ENCODE measurements at places on chromosomes 16 and 17. TPM values are rescaled to one million over a fixed set of nuclear protein-coding genes. Genes with fewer than 3 reads are reported as not detected.
A peak's percentile ranks its signal among the peaks of the same experiment; 100 is the strongest.

- no peak for DNase-seq
Observed at GRCh38 chr16:56477096-56477878, 25.9 kb downstream of the OGFOD1 start.

- no peak for DNase-seq
Observed at GRCh38 chr17:50218771-50219315, 17.4 kb upstream of the COL1A1 start.

- DNase-seq: no peak
Observed at GRCh38 chr17:74875155-74875976, 2.6 kb upstream of the FDXR start.

GRCh38 chr16:83343935-83344366 is 463.8 kb upstream of the HSBP1 start:
- DNase-seq: no peak

DNA sequence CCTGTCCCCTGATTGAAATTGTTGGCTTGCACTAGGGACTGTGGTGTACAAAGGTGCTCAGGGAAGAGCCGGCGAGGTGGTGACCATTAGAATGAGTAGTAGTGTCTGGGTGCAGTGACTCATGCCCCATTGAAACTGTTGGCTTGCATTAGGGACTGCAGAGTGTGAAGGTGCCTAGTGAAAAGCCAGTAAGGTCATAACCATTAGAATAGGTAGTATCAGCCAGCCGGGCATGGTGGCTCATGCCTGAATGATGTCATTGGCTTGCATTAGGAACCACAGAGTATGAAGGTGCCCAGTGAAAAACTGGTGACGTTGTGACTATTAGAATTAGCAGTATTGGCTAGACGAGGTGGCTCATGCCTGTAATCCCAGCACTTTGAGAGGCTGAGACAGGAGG is 78.9 kb downstream of the ABCC6 start:
- no peak for DNase-seq

DNA sequence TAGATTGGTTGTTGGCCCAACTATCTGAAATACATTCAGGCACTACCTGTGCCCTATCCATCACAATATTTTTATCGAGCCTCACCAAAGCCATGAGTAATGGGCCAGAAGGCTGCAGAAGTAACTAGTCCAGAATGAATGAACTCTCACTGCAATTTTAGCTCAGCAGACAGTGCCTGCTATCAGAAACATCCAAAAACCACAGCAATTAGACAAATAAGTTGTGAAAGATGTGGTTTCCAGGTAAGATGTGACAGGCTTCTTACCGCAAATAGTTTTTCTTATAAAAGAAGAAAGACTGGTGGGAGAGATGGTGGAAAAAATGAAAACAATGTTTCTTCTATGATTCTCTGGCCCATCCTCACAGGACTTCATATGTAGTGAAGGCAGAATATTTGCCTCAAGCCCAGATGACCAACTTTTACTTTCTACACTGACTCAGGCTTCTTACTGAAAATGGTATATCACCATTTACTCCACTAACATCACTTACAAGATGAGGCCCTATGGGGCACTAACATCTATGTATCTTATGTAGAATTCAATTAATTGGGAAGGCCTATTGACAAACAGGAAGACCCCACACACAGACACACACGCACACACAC is 9.8 kb upstream of the RFFL start:
- no peak for DNase-seq

DNA sequence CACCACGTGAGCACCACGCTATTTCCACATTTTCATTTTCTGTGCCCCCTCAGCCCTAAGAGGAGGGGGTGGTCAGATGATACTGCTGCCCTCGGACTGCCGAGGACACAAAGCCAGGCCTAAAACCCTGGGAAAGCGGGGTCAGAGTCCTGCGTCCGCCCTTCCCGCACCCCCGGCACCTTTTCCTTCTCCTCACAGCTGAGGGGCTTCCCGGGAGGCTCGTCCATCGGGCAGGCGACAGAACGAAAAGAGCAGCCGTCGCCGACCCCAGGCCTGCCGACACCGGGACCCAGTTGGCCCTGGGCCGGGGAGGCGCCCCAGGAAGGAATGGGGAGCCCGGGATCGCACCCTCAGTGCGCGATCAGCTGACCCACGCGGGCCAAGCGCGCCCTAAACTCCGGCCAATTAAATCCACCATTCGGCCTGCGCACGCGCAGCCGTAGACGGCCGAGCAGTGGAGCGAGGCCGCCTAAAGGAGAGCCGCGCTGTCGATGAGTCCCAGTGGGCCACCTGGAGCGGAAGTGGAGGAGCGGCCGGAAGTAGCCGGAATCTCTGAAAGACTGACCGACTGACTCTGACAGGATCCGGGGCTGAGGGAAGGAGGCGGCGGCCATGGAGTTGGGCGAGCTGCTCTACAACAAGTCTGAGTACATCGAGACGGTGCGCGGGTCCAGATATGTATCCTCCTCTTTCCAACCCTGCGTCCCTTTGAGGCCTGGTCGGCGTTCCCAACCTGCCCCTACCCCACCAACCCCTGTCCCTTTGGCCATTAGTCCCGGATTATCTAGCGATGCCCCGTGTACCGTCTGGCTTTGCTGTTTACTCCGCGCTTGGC is at the start of the genes DCTN5 and PALB2:
Gene DCTN5, plus strand, starts transcription at position 536 of the 835 bp plus-strand sequence. Its CDS starts 77 bp downstream, at position 613.
Gene PALB2, minus strand, starts transcription at position 380 of the 835 bp plus-strand sequence. Its CDS starts 153 bp downstream, at position 227.
- peak; percentile 88 for DNase-seq

DNA sequence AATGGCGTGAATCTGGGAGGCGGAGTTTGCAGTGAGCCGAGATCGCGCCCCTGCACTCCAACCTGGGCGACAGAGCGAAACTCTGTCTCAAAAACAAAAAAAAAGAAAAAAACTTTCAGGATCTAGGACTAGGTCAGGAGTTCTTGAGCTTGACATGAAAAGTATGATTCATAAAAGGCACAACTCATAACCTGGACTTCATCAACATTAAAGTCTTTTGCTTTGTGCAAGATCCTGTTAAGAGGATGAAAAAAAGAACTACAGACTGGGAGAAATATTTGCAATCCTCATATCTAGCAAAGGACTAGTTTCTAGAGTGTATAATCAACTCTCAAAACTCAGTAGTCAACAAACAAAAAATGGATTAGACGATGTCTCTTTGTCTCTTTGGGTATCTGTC is 40.0 kb downstream of the TBC1D16 start:
- no peak for DNase-seq

DNA sequence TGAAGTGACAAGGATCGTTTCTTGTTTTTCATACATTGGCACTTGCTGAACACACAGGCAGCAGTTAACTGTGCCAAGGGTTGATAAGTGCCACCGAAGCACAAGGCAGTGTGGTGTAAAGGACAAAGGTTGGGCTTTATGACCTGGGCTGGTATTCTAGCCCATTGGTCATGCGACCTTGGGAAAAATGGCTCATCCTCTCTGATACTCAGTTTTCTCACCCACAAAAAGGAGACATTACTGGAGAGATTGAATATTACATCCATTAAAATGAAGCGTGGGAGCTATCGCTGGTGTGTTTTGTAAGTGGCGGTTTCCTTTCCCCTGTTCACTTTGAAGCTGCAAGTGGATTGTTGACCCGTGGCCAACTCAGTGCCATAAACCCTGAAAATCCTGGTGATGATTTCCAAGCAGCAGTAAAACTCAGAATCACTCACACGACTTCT is 216.9 kb downstream of the HAPSTR1 start:
- DNase-seq: no peak

DNA sequence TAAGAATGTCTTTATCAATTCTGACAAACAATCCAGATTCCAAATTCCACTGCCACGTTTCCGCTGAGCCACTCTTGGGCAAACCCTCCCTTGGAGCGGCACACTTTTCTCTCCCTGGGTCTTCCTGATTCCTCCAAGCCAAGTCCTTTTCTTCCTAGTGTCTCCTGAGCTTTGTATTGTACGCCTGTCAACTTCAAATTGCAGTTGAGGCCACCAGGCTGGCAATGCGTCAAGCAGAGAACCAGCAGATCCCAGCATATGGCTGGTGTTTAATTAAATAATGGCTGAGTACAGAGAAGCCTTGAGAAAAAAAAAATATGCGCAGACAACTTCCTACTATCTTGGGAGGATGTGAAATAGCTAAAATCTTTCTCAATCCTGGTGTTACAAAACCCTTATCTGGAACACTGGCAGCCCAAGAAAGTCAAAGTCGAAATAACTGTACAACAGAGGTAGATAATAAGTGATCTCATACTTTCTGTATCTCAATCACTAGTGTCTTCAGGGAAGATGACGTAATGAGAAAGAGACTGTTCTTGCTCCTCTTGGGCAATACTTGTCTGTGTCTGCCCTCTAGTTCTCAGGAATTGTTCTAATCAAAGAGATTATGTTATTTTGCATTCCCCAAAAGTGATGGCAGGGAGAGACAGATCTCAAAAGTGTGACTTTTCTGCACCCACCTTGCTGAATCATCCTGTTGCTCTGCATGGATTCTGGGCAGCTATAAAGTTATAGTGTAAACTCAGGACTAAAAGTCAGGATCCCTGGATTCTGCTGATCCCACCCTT is 15.0 kb downstream of the SMIM36 start:
- no peak for DNase-seq

DNA sequence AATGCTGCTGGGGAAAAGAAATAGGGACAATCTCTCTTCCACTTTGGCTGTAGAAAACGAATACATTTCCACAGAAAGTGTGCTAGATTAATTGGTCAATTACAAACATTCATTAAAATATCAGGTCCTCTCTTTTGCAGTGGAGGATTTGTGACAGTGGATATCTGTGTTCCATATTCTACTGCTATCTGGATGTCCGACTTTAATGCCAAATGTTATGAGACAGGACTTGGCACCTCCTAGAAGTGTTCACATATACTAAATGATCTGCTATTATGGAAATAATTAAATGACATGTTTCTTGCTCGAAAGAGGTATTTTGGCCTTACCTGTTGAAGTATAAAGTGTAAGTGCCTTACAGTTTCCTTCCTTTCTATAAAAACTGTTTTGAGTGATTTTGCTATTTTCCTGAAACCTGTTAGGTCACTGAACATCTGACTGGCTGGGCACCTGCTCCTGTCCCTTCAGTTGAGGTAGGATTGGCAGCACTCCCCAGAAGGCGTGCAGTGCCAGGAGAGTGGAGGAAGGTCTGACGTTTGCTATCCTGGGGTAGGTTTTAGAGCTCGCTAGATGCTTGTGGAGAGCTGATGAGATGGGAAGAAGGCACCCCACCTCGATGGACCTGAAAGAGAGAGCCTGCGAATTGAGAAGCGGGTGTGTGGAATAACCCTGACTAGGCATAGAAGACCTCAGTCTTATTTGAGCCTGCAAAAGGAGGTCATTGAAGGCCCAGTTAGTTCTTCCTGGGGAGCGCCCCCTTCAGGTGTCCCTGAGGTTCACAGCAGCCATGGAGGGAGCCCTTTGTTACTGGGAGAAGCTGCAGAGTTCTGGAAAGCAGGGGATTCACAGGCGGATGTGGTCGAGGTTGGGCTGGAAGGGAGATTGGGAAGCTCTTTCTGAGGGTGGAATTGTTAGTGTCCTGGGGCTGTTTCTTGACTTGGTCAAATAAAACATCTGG is 159.4 kb upstream of the ZNF267 start:
- DNase-seq: no peak

DNA sequence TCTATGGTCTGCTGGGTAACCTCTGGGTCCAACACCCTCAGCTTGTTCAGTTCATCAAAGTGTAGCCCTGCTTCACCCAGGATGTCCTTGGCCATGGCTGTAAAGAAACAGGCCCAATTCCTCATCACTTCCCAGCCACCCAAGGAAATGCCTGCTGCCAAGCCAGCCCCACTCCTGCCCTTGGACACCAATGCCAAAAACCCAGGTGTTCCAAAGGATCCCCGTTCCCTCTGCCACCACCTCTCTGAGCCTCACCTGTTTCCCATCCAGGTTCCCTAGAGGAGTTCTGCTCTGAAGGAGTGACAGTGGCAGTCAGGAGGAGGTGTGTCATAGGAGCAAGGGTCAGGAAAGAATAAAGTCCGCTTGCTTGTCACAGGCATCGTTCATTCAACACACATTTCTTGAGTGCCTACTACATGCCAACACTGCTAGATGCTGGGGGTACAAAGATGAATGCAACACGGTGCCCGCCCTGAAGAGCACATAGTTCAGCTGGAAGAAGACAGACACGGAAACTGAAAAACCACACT is 3.3 kb downstream of the IFT20 start:
- no peak for DNase-seq

DNA sequence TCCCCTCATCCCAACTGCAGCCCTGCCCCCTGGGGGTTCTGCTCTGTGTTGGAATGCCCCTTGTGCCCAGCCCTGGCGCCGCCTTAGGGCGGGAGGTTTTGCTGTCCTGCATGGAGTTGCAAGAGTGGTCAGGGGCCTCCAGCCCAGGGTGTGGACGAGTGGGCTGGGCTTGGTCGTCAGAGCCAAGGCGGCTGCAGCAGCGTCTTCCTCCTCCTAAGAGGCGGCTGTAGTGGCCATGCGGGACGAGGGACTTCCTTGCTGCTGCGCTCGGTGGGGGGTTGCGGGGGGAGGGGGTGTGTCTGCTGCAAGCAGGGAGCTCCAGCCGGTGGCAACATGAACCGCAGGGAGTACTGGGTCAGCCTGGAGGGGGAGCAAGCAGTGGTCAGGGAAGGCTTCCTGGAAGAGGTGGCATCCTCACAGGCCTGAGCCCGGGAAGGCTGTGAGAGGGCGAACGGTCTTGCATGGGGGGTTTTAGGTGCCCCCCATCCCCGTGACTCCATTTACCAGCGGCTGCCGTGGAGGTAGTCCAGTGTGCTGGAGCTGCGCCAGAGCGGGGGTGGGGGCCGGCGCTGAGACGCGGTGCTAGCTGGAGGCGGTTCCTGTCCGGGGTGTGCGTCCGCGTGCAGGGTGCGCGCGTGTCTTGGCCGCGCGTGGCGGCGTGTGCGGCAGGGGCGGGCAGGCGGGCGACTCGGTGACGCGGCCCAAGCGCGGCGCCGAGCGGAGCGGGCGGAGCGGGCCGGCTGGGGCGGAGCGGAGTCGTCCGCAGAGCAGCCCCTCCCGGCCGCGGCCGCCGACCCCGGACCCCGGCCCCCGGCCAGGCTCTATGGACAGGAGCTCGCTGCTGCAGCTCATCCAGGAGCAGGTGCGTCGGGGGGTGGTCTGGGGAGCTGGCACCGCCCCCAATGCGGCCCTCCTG is at the start of gene RHBDL1:
Gene RHBDL1, plus strand, starts transcription at position 704 of the 916 bp plus-strand sequence. Its CDS starts 120 bp downstream, at position 824.
- DNase-seq: no peak

DNA sequence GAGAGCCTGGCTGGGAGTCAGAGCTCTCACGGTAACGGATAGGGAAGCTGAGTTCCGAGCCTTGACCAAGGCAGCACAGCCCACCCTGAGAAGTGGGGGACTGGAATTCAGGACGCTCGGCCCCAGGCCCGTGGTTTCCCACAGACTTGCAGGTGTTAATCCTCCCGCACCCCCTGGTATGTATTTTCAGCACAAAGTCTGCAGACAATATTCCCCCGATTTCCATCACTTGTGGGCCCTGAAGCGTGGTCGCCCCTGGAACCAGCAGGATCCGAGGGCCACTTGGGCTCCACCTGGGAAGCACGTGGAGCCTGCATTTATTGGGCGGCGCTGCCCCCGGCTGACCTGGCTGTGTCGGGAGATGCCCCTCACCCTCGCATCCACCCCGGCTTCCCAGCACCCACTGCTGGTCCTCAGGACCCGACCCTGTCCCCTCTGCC is 60.2 kb downstream of the WSB1 start:
- no peak for DNase-seq

GRCh38 chr17:6101706-6102105 is 31.5 kb downstream of the WSCD1 start:
- no peak for DNase-seq

GRCh38 chr17:74192950-74193781 is 10.3 kb upstream of the RPL38 start:
- no peak for DNase-seq

- DNase-seq: no peak
Observed at GRCh38 chr17:72223866-72224291, 103.1 kb downstream of the SOX9 start.

GRCh38 chr17:3802461-3803307 is 1.7 kb upstream of the ITGAE start:
- DNase-seq: peak; percentile 24

Gene ZG16B
- 0.39 TPM for polyA plus RNA-seq

Gene C16orf92
- polyA plus RNA-seq: not detected

Gene RNU2-1
- not detected for polyA plus RNA-seq
